Activated CD8-positive, alpha-beta memory T cell treated with anti-CD3 and anti-CD28 coated beads for 1 hour (primary cell): ENCODE measurements at places on chromosomes 3 and 15.

DNA sequence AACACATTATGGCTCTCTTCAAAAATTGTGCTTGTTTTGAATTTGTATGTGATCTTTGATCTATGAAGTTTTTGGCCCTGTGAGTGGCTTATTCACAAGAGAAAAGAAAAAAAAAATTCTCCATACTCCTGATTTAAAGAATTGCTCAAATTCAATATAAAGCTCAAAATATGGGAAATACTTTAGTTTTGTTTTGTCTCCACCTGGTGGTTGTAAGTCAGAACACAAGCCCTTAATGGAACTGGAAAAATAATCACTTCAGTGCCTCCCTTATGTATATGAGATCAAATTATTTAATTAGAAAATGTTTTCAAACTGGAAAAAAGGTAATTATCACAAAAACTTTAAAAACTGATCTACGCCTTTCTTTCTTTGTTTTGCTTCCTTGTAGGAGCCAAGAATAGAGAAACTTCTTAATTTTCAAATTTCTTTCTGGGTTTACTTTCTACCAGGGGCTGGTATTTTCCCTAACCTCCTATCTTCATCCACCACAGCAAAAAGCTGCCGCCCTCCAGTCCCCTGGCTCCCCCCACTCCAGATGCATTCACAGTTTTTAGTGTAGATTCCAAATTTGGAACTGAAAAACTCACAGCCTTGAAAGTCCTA lies 50.6 kb downstream of the SERP1 start:
- DNase-seq, result no peak

DNA sequence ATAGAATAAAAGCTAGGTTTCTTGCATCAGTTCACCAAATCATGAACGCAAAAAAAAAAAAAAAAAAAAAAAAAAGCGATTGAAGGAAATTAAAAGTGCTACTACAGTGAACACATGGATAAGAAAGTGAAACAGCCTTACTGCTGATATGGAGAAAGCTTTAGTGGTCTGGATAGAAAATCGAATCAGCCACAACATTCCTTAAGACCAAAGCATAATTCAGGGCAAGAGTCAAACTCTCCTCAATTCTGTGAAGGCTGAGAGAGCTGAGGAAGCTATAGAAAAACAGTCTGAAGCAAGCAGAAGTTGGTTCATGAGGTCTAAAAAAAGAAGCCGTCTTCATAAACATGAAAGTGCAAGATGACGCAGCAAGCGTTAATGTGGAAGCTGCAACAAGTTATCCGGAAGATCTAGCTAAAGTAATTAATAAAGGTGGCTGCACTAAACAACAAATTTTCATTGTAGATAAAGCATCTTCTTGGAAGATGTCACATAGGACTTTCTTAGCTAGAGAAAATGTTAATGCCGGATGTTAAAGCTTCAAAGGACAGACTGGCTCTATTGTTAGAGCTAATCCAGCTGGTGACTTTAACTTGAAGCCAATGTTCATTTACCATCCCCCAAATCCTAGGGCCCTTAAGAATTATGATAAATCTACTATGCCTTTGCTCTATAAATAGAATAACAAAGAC lies 19.2 kb downstream of the P3H2 start:
- DNase-seq, result no peak

- DNase-seq, result no peak
These were observed 437.4 kb downstream of the NR2F2 start for GRCh38 chr15:96767703-96768434.

GRCh38 chr3:149566292-149566975 lies 91.4 kb downstream of the WWTR1 start:
- no peak for DNase-seq

- DNase-seq, result no peak
These were observed 36.6 kb downstream of the UACA start for GRCh38 chr15:70726753-70727152.

DNA sequence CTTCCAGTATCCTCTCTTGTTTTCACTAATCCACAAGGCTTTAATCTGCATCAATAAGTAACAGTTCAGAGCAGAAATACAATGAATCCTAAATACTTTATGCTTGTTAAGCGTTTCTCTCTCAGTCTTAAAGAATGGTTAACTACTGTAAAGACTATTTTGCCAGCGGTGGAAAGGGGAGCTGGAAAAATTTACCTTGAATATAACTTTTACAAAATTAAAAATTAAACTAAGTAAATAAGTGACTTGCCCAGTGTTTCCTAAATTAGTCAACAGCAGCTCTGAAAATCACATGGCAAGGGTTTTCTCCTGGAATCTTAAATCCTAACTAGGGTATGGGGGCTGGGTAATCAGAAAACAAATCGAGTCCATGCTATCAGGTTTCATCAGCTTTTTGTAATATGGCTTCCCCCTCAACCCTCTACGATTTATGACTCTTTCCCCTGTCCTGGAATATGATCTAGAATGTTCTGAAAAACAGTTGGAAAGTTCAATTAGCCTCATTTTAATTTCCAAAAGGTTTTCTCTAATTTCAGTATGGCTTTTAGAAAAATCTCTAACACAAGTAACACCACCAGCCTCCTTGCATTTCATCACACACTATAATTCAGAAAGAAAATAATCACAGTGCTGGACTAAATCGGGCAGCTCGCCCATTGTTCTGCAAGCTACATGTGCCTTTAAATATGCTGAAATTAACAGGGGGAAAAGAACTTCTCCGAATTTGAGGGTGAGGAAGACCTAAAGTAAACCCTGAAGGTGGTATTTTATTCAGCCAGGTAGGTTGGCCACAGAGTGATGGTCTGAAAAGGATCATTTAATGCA lies 133.5 kb downstream of the ADAMTS9 start:
- no peak for DNase-seq

DNA sequence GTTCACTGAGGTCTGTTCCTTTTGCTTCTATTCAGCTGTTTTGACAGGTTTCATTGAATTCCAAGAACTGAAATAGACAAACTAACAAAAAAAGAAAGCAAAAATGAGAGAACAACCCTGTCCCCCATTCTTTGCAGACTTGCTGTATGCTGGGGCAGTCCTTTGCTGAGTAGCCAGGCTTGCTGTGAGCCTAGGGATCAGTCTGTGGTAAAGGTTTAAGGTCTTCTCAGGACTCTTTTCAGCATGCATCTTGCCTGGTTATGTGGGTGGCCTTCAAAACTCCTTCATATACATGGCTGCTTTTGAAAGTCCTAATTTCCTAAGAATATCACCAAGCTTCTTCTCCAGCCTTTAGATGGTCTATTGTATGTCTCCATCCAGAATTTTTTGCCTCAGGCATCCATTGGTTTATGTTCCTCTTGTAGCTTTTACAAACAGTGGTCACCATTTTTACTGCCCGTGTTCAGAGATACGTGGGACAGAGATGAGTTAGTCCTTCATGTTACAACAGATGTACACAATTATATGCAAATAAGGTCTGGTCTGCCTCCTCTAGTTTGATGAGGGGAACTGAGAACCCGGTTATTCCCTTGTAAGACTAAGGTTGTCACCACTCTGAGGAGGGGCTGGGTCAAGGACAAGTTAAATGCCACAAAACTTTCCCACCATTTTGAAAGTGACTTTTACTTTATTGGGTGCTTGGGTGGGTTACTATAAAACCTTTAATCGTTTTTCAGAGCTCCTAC lies 41.4 kb downstream of the SACM1L start:
- DNase-seq, result no peak

- DNase-seq, result no peak
These were observed 21.7 kb upstream of the KPNA4 start for GRCh38 chr3:160587105-160587504.

DNA sequence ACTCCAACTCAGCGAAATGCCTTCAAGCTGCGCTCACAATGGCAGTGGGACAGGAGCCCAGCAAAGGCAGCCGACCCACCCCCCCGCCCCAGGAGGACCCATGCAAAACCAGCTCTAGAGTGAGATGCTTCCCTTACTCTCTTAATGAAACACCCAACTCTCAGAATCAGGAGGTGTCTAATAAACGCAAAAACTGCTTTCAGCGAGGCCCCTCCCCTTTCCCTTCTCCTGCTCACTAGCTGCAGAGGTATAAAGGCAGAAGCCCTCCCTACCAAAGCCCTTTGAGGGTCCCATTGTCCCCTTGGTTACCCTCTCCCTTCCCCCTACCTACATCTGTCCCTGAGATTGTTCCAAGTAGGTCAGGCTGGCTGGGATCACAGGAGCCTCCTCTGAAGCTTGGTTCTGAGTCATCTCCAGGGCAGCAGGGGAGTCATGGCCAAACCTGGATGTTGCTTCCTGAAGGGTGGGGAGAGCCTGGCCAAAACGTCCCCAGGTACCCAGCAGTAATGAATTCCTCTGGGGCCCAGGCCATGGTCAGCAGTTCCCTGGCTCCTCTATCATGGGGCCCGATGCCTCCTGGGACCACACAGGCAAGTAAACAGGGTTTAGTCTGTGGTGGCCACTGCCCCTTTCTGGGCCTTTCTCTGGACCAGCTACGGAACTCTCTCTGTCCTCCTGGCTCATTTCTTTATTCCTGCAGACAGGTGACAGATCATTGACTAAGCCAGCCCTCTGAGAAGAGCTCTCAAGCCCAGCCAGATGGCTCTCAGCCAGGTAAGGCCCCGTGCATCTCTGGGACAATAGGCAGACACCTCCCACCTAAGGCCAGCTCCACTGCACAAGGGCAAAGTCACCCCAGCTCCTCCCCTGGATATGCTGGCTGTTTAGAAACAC lies 8.6 kb downstream of the KLHL25 start:
- no peak for DNase-seq
